Femur (tissue), 1 donor: ENCODE measurements at places on chromosomes 2 and 18.

DNA sequence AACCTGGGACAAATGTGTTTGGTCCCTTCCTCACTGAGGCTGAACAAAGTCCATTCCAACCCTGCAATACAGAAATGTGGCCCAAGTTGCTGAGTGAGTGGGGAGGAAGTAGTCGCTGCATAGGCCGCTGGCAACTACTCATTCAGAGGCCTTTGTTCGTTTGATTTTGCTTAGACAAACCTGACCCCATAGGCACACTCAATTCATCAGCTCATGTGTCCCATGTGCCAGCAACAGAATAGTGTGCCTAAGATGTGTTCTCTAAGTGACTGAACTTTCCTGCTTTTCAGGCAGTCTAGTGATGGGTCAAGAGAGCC is 23.0 kb downstream of the PTPN18 start:
- DNase-seq: no peak

- no peak for DNase-seq
Observed at GRCh38 chr18:24219561-24220317, 80.9 kb downstream of the CABYR start.

GRCh38 chr2:44077942-44078511 is 82.2 kb upstream of the LRPPRC start:
- no peak for DNase-seq

GRCh38 chr18:3457261-3457724 is 7.3 kb downstream of the TGIF1 start:
- no peak for DNase-seq

- DNase-seq: peak; percentile 56
Observed at GRCh38 chr2:176818617-176819016, 394.0 kb upstream of the HNRNPA3 start.

GRCh38 chr18:55381277-55381676 is 206.7 kb downstream of the TCF4 start:
- no peak for DNase-seq

- no peak for DNase-seq
Observed at GRCh38 chr2:127486247-127487058, 39.8 kb downstream of the IWS1 start.

DNA sequence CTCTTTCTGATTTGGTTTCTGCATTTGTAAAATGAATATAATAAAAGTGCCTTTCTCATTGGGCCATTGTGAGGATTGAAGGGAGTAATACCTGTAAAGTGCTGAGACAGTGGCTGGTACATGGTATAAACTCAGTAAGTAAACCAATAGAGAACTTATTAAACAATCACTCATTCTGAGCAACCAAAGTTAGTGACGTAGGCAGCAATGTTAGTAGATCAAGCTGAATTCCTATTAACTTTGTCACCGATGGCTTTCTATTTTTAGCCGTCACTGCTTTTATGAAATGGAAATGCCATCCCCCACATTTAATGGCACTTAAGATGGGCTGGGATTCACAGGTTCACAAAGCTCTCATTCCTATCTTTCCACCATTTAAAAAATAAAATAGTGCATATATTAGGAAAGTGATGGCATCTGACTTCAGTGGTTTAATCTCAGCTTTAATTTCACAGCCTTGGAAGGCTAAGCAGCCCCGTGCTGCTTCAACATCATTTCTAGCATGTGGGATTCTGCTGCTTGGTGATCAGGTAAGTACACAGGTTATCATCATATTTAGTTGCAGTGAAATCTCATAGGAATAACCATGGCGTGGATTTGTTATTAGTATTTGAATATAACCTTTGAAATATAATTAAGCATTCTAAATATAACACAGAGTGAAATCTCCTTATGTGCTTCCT is 17.6 kb upstream of the PPP4R1 start:
- DNase-seq: no peak

DNA sequence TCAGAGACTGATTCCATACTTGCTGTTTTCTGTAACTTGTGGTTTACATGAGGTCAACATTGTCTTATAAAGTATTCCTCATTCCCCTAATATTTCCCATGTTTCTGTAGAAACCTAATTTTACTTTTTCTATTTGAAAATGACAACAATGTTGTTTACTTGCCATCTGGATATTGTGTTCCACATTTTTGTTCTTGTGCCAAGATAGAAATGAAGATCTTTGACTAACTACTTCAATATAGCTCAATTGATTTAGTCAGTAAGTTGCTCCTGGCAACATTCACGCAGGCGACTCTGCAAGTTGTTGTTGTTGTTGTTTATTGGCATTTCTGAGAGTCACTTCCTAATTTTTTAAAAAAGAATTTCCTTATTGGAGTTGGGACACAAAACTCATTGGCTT is 69.5 kb downstream of the CAVIN2 start:
- no peak for DNase-seq

GRCh38 chr2:73588177-73588576 is 54.0 kb downstream of the NAT8 start:
- no peak for DNase-seq

DNA sequence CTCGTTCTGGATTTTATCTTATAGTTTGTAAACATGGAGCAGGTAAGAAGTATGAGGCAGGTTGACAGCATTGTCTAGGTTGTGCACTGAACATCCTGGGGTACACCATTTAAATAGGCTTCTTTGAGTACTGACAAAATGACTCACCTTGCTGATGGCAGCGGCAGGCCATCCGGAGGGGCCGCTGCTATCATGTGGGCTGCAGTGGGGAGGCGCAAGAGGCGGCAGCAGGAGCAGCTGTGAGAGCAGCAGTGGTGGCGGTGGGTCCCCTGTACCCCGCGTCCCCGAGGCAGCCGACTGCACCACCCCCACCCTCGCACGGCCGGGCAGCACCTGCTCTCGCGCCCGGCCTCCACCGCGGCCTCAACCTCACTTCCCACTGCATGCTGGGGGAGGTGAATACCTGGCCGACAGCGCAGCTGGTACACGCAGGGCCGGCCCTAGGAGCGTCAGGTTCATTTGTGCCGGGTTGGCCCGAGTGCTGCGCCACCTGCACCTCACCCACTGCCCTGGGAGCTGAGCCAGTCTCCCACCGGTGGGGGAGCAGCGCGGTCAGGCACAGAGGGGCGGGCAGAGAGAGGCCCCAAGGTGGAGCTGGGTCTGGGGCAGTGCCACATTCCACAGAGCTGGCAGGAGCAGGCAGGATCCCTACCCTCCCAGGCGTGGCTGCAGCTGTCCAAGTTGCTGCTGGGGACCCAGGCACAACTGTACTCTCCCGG is 154.5 kb upstream of the RBMS1 start:
- no peak for DNase-seq

DNA sequence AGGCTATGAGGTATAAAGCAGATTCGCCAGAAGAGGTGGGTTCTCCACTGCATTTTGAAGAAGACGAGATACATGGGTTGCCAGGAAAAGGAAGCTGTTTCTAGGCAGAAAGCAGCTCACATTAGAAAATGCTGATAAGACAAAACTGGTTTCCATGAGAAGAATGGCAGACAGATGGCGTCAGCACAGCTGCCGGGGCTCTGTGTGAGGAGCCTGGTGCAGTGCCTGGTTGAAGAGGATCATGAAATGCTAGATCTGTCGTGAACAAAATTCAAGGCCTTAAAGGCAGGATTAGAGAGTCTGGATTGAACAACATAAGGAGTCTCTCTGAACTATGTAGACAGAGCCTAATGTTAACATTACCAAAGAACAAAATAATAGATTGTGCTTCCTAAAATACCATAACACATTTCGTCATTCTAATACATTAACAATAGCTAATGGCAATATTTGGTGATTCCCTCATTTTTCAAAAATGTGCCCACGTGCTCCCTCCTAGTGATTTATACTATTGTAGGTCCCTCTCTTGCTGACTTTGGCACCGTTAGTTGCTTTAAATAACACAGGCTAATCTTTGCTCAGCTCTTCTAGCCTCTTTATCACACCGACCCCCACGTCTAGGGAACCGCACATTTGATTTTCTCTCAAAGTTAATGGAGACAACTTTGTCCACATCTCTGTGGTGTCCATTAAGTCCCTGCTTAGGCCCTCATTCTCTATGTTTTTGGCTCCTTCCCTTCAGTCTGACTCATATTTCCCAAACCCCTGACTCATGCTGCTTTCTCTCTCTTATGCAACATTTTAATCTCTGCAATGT is 38.2 kb downstream of the EFEMP1 start:
- no peak for DNase-seq

DNA sequence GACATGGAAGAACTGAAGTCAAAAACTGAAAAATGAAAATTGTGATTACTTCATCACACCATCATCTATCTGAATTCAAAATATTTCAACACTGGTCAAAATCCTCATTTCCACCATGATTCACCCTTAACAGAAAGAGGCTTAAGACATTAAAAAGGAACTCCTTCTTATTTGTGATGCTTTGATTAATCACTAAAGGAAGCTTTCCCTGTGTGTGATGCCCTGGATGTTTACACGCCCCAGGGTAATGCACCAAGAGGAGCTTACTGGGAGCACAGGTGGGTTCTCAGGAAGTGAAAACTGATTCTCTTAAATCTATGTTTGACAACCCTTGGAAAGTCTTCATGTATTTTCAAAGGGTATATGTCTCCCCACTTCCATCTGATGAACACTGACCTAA is 11.5 kb downstream of the GRB14 start:
- no peak for DNase-seq

DNA sequence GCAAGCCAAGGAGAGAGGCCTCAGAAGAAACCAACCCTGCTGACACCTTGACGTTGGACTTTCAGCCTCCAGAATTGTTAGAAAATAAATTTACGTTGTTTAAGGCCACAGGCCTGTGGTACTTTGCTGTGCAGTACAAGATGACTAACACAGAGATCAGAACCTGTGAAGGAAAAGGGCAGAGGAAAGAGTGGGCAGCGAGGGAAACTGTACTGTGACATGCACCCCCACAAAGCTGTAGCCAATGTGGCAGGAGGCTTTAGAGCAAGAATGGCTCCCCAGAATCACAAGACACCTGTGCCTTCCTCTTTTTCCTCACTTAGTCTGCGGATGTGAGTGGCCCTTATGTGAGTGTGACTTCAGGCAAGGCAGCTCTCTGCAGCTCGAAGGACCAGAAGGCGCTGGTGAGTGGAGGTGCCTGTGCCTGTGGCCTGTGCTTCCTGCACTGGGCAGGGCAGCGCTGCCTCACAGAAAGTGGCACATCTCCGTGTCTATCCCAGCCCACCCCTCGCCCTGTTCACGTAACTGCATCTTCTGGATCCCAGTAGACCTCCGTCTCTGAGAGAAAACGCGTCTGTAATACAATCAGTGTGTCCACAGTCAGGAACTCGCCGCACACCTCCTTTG is 89.5 kb downstream of the MRPS9 start:
- DNase-seq: no peak

- no peak for DNase-seq
Observed at GRCh38 chr18:13574355-13574754, 152.0 kb downstream of the FAM210A start.

GRCh38 chr2:212991120-212991519 is 160.3 kb downstream of the IKZF2 start:
- no peak for DNase-seq

DNA sequence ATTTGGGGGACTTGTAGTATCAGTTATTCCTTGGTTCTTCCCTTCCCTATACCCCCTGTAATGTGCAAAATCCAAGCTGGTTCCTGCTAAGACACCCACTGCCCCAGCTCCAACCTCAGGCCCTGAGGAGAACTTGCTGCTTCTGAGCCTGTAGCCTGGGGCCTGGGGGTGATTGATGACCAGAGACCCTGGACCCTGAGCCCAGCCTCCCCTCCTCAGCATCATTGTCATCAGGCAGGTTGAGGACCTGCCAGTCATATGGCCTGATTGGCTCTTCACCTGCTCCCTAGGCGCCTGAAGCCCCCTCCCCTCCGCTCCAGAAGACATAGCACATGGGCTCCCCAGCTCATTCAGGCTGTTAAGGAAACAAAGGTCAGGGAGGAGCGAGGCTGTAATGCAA is 73.8 kb upstream of the YWHAQ start:
- no peak for DNase-seq

GRCh38 chr18:47323158-47323557 is 71.7 kb upstream of the SKOR2 start:
- no peak for DNase-seq

GRCh38 chr18:9697121-9697520 is 11.0 kb upstream of the RAB31 start:
- no peak for DNase-seq

- no peak for DNase-seq
Observed at GRCh38 chr2:214311031-214311533, 99.8 kb upstream of the VWC2L start.

GRCh38 chr2:42829671-42830440 is 37.5 kb upstream of the HAAO start:
- DNase-seq: peak; percentile 17

DNA sequence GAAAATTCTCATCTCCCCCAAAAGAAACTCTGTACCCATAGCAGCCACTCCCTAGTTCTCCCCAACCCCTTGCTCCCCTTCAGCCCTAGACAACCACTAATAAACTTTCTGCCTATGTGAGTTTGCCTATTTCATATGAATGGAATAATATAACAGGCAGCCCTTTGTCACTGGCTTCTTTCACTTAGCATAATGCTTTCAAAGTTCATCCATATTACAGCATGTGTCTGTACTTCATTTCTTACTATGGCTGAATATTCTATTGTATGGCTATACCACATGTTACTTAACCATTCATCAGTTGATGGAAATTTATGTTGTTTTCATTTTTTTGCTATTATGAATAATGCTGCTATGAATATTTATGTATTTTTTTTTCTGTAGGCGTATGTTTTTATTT is 442.9 kb downstream of the SLC4A3 start:
- DNase-seq: no peak

GRCh38 chr2:18218160-18218933 is 339.9 kb downstream of the KCNS3 start:
- no peak for DNase-seq

GRCh38 chr2:195820867-195821565 is 164.0 kb downstream of the SLC39A10 start:
- no peak for DNase-seq

GRCh38 chr2:181235683-181236459 is 221.3 kb upstream of the ITGA4 start:
- DNase-seq: no peak

- no peak for DNase-seq
Observed at GRCh38 chr18:55446996-55447671, 140.9 kb downstream of the TCF4 start.

DNA sequence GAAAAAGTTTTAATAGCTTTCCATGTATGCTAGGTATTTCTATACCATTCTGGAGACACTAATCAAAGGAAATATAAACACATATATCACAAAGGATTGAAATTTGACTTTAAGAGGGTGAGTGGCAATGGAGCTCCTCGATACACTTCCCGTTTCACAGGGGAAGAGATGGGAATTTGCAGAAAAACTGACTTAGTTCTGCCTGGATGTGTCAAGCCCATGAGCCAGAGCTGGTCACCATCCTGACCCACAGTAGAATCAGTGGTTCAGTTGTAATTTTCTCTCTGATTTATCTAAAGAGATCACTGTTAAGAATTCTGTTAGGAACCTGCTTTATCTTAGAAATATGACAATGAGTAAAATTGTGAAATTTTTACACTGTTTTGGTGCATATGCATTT is 34.2 kb downstream of the PLCL1 start:
- no peak for DNase-seq

GRCh38 chr2:1538663-1539062 is 125.4 kb downstream of the TPO start:
- DNase-seq: no peak

DNA sequence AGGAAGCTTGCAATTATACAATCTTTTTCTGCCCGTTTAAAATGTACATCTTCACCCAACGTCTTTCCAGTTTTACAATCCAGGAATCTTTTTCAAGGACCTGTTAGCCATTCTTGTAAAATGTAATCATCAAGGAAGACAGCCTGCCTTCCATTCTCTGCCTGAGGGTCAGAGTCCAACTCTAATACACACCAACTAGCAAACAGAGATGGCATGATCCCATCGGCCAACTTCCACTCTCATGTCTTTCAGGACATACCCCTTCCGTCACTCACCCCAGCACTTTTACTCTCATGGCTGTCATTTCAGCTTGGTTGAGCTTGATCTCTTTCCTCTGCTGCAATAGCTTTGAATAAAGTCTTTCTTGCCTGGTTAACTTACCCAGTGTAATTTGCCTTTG is 172.5 kb upstream of the NETO1 start:
- DNase-seq: no peak
